ENCODE measurements at places on chromosomes 3 and 15.

- DNase-seq, result no peak
Observed at GRCh38 chr15:52255008-52255407, 40.6 kb downstream of the MYO5C start.

- DNase-seq, result no peak
Observed at GRCh38 chr3:8841472-8841871, 72.1 kb upstream of the OXTR start.

GRCh38 chr3:43968465-43968864 is 273.2 kb upstream of the TOPAZ1 start:
- no peak for DNase-seq

- no peak for DNase-seq
Observed at GRCh38 chr15:94174399-94174802, 57.0 kb upstream of the MCTP2 start.

- DNase-seq, result no peak
Observed at GRCh38 chr3:155500194-155500818, 206.8 kb upstream of the STRIT1 start.

GRCh38 chr3:17136136-17136721 is 251.5 kb downstream of the PLCL2 start:
- no peak for DNase-seq

All from activated CD8-positive, alpha-beta memory T cell treated with anti-CD3 and anti-CD28 coated beads, Interleukin-2, amount 50 U/mL, for 4 hours (primary cell).